ENCODE measurements at places on chromosomes 1 and 21. TPM values are rescaled to one million over a fixed set of nuclear protein-coding genes. Genes with fewer than 3 reads are reported as not detected.

Gene SIM2
- total RNA-seq: 0.34 TPM

Gene PIGP
- 12.9 TPM for total RNA-seq

Gene KNCN
- total RNA-seq: not detected

DNA sequence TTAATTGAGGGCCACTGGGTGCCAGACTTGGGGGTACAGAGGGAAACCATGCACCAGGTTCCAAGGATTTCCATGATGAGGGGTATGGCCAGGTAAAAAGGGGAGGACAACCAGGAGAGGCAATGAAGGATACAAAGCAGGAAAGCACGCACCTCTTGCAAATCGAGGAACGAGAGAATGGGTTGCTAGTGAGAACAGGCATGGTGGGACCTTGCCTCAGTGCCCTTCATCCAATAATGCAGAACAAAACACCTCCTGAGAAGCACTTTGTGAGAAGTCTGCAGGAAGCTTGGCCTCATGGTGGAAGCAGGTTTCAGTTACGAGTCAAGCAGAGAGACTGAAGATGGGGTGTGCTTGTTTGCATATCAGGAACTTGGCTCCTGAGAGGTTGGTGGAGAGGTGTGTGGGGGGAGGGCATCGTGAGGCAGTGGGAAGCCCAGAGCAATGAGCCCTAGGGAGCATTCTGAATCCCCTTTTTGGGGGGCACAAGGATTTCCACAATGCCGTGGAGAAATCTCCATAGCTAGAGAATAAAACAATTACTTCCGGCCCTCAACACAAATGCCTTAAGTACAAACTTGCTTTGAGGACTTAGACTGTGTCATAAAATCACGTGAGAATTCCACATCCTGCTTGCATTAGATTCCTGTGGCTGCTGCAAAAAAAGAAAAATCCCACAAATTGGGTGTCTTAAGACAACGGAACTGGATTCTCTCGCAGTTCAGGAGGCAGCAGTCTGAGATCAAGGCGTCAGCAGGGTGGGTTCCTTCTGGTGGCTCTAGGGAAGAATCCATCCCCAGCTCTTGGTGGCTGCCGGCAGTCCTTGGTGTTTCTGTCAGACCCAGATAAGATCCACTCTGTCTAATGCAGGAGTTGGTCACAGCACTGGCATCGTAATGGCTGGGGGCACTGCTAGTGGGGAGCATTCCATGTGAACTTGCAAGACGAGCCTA is 54.9 kb upstream of the BACE2 start:
- H3K36me3 ChIP-seq: no peaks in the 10 kb centered on the region
- peak overlapping the region; percentile 26 for H3K4me3 ChIP-seq
- H3K27me3 ChIP-seq: no peaks in the 10 kb centered on the region

- H3K4me3 ChIP-seq: peak overlapping the region; percentile 69
- peak; percentile 84 for DNase-seq
- no peaks in the 10 kb centered on the region for H3K27me3 ChIP-seq
- peaks cover 15% of the 10 kb centered on the region for H3K4me1 ChIP-seq
- H3K27ac ChIP-seq: peak overlapping the region; percentile 81
These were observed 564 bp upstream of the HMGN1 start for GRCh38 chr21:39349211-39350093.

DNA sequence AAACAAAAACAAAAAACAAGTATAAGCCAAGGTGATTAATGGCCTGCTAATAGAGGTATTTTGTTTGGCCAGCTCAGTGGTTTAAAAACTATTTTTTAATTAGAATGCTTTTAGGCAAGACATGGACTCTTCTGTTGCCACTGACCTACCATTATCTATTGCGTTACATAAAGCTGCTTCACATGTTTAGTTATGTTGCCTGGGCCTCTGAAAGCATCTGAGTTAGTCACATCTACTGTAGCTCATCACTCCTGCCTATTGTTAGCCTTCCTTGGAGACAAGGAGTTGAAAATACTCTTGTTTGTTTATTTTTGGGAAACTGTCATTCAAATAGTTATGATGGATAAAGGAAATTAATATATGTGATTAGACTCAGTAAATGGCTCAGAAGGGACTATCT is 14.3 kb downstream of the DNAJB4 start:
- H3K4me1 ChIP-seq: no peaks in the 10 kb centered on the region
- DNase-seq: no peak
- H3K4me3 ChIP-seq: no peak overlapping the region
- no peaks in the 10 kb centered on the region for H3K27me3 ChIP-seq
- no peak overlapping the region for H3K27ac ChIP-seq
- no peaks in the 10 kb centered on the region for H3K36me3 ChIP-seq

GRCh38 chr1:155178441-155179111 is 4.9 kb downstream of the TRIM46 start:
- peaks cover 27% of the 10 kb centered on the region for H3K36me3 ChIP-seq
- H3K4me1 ChIP-seq: peaks cover 4% of the 10 kb centered on the region
- no peak overlapping the region for H3K4me3 ChIP-seq
- no peak overlapping the region for H3K27ac ChIP-seq
- no peaks in the 10 kb centered on the region for H3K27me3 ChIP-seq
- no peak for DNase-seq

DNA sequence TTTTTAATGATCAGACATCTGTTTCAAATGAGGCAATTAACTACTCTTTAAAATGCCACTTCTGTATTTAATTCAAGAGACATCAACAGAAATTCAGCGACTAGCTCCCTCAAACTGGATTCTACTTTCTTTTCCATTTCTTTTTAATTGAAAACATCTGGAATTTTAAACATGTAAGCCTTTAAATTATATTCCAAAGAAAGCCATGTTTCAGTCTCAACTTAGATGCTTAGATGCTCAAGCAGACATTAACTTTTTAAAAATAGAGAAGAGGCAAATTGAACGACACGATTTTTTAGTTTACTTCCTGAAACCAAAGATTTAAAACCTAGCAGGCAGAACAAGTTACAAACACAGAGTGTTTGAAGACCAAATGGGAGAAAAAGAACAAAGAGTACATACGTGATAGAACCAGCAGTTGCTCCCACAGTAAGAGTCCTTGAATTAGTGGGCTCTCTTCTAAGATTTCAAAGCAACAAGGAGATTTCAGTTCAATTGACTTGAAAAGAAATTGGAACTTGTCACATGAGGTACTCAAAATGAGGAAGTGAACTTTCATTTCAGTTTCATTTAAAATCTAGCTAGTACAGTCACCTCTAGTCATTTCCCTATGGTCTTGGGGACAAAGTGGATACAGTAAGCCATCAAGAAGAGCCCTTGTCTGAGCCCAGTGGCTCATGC is at the start of gene CTSS:
TSS of gene CTSS (minus strand) at position 483 of the 681 bp plus-strand sequence. CDS start 1,015 bp downstream, outside the sequence.
- H3K27me3 ChIP-seq: no peaks in the 10 kb centered on the region
- H3K36me3 ChIP-seq: no peaks in the 10 kb centered on the region
- no peak within 1 kb of the TSS for H3K4me3 ChIP-seq
- H3K27ac ChIP-seq: no peak within 1 kb of the TSS
- no peak for DNase-seq

DNA sequence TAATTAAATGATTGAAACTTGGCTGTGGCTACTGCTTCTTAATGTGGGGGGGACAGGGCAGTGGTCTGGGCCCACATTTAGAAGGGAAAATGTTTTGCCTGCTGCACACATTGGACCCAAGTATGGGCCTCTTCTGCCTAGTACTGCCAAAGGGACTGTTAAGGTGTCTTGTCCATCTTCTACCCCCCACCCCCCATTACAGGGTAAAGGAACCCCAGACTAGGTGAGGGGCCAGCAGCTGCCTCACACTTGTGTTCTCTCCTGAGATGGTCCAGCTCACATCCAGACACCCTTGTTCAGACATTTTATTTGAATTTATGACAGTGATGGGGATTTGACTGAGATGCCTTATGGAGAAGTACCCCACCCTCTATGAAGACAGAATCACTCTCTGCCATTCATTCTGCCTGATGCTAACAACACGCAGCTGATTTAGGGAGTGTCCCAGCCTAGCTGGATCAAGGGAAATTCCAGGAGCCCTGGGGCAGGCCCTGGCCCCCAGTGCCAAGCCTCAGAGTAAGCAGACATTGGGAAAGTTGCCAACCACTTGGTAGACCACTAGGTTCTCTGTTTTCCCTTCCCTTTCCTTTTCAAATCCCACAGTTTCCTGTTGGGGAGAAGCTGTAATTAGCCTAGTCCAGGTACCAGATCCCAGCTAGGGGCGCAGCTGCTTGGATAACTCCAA is 42.1 kb downstream of the YARS1 start:
- H3K27ac ChIP-seq: no peak overlapping the region
- no peak for DNase-seq
- no peak overlapping the region for H3K4me3 ChIP-seq
- peaks cover 71% of the 10 kb centered on the region for H3K36me3 ChIP-seq
- no peaks in the 10 kb centered on the region for H3K4me1 ChIP-seq
- H3K27me3 ChIP-seq: no peaks in the 10 kb centered on the region

DNA sequence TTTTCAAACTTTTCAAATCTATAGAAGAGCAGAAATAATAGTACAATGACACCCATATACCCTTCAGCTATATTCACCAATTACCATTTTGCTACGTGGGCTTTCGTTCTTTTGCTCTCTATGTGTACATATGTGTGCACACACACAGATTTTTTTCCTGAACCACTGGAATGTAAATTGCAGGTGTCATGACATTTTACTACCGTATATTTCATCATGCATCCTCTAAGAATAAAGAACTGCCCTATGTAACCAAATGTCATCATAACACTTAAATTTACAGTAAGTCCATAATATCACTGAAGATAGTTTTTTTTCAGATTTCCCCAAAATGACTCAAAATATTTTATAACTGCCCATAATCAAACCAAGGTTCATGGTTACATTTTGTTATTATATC is 88.4 kb upstream of the GFI1 start:
- H3K36me3 ChIP-seq: no peaks in the 10 kb centered on the region
- H3K27ac ChIP-seq: no peak overlapping the region
- no peaks in the 10 kb centered on the region for H3K27me3 ChIP-seq
- H3K4me3 ChIP-seq: no peak overlapping the region
- DNase-seq: no peak

GRCh38 chr1:33111965-33112364 is 31.0 kb downstream of the AZIN2 start:
- no peaks in the 10 kb centered on the region for H3K36me3 ChIP-seq
- DNase-seq: no peak
- no peak overlapping the region for H3K27ac ChIP-seq
- no peaks in the 10 kb centered on the region for H3K4me1 ChIP-seq
- H3K4me3 ChIP-seq: no peak overlapping the region

DNA sequence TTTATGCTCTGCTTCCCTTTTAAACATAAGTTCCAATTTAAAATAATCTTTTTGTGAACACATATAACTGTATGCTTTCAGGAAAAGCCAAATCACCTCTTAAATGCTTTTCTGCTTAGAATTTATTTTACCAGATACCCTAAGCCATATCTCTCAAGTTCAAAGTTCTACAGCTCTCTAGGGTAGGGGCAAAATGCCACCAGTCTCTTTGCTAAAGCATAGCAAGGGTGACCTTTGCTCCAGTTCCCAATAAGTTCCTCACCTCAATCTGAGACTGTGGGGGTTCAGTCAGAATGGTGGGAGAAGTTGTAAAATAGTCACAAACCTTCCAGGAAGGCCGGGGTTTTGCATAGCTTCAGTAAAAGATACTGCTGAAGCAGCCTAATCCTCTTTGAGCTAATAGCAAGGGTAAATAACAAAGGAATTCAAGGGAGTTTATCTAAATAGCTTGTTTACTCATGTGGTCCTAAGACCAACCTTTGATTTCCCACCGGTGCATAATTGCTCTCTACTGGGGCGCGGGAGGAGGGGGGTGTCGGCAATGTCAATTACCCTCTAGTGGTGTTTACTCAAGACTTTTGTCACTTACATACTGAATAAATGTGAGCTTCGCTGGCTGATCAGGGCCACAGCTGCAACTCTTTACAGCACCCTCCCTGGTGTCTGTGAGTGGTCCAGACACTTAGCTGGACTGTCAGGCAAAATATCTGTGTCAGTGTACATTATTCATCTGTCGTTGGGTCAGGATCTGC is 1376.2 kb downstream of the NCAM2 start:
- peaks cover 8% of the 10 kb centered on the region for H3K4me1 ChIP-seq
- DNase-seq: peak; percentile 25
- H3K27ac ChIP-seq: no peak overlapping the region
- peaks cover 24% of the 10 kb centered on the region for H3K27me3 ChIP-seq
- H3K4me3 ChIP-seq: no peak overlapping the region
- no peaks in the 10 kb centered on the region for H3K36me3 ChIP-seq

- H3K36me3 ChIP-seq: no peaks in the 10 kb centered on the region
- no peak overlapping the region for H3K4me3 ChIP-seq
- H3K27ac ChIP-seq: 0 out of 2 replicates have a peak overlapping the region, but pooled peaks have one; percentile 18
These were observed 483.9 kb downstream of the DISC1 start for GRCh38 chr1:232110281-232111090.

GRCh38 chr1:224497714-224498573 is 63.3 kb upstream of the WDR26 start:
- no peaks in the 10 kb centered on the region for H3K27me3 ChIP-seq
- H3K4me1 ChIP-seq: peaks cover 26% of the 10 kb centered on the region
- DNase-seq: no peak
- H3K4me3 ChIP-seq: peak overlapping the region; percentile 2
- H3K36me3 ChIP-seq: no peaks in the 10 kb centered on the region

DNA sequence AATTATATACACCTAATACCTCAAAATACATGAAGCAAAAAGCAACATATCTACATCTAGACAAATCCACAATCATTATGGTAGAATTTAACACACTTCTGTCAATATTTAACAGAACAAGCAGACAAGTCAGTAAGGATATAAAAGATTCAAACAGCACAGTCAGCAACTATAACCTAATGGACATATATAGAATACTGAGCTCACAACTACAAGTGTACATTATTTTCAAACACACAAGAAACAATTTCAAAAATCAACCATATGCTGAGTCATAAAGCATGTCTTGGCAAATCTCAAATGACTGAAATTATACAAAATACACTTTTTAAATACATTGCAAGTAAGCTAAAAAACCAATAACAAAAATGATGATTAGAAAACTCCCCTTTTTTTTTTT is 178.0 kb downstream of the TOMM20 start:
- no peaks in the 10 kb centered on the region for H3K36me3 ChIP-seq
- no peak overlapping the region for H3K27ac ChIP-seq
- H3K27me3 ChIP-seq: no peaks in the 10 kb centered on the region

Measured in H1 (cell line).